ENCODE measurements at places on chromosomes 12 and 14.

- DNase-seq, result no peak
These were observed 368.7 kb upstream of the PRICKLE1 start for GRCh38 chr12:42958291-42958674.

- DNase-seq, result no peak
These were observed 24.2 kb upstream of the PTHLH start for GRCh38 chr12:27996761-27997160.

GRCh38 chr14:59583755-59584154 lies 7.1 kb upstream of the CCDC175 start:
- DNase-seq, result no peak

GRCh38 chr12:108369736-108370396 lies 30.8 kb upstream of the CMKLR1 start:
- DNase-seq, result no peak

DNA sequence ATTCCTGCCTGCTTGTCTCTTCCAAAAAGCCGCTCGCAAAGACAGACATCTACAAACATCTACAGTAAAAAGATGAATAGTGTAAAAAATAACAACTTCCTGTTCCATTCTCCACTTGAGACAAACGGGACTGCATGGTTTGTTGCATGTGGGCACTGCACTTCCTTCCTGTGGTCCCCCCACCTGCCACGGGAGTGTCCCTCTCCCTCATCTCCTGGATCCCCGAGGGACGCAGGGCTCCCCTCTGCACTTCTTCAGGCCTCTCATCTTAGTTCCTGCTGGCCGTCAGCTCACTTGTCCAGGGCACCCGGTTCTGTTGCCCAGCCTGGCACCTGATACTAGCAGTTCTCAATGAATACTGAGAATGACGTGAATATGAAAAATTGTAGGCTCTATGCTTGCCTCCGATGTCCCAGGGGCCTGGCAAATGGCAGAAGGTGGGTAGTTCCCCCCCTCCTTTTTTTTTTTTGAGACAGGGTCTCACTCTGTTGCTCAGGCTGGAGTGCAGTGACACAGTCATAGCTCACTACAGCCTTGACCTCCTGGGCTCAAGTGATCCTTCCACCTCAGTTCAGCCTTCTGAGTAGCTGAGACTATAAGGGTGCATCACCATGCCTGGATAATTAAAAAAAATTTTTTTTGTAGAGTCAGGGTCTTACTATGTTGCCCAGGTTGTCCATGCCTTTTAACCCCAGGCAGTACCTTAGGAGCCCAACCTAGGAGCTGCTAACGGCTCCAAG lies 3.5 kb upstream of the KLC1 start:
- DNase-seq, result peak; percentile 31

- no peak for DNase-seq
These were observed 13.6 kb upstream of the PLEK2 start for GRCh38 chr14:67425608-67426007.

DNA sequence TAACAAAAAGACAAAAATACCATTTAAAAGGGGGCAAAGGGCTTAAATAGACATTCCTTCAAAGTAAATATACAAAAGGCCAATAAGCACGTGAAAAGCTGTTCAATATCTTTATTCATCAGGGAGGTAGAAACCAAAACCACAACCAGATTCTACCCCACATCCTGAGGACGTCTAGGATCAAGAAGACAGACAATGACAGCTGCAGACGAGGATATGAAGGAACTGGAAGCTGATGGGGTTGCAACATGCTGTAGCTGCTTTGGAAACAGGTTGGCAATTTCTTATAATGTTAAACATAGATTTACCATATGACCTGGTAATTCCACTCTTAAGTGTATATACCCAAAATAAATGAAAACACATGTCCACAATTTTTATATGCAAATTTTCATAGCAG lies 85.1 kb upstream of the C14orf180 start:
- no peak for DNase-seq

Measured in stimulated activated naive CD8-positive, alpha-beta T cell treated with anti-CD3 and anti-CD28 coated beads, Interleukin-15, amount 100 ng/mL, for 72 hours (primary cell).